ENCODE measurements at places on chromosomes 1 and 21.

DNA sequence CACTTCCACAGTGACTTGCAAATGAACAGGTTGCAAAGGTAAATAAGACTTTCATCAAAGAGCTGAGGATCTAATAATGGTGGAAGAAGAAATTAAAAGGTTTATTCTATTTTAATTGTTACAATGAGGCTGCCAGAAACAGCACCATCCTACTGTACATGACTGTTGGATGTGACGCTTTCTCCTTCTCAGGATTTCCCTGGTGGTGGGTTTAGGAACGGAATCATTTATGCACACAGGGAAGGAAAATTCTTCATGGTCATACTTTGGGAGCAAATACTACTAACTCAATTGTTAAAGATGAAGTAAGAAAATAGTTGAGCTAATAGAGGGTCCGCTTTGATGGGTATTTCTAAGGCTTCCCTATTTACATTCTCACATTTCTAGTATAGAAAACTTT is 22.2 kb upstream of the LYPLAL1 start:
- no peak for DNase-seq

DNA sequence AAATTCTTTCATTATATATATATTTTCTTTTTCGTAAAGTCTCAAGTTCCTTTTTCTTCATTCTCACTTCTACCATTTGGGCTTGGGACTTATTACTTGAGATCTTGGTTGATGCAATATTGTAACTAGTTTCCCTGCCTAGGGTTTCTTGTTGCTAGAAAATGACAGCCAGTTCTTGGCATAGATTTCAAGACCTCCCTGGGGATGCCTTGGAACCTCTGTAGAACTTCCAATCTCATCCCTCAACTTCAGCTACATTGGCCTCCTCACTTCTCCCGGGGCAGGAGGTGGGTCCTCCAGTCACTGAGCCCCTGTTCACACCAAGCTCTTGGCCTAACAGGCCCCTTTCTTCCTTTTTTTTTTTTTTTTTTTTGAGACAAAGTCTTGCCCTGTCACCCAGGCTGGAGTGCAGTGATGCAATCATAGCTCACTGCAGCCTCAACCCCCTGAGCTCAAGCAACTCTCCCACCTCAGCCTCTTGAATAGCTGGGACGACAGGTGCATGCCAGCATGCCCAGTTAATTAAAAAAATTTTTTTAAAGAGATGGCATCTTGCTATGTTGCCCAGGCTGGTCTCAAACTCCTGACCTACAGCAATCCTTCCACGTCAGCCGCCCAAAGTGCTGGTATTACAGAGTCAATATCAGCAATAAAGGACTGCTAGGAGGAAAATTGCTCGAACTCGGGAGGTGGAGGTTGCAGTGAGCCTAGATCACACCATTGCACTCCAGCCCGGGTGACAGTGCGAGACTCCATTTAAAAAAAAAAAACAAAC is 33.1 kb downstream of the MAP3K7CL start:
- no peak for DNase-seq

- DNase-seq = no peak
These were observed 100.9 kb downstream of the PLPPR5 start for GRCh38 chr1:98903726-98904125.

DNA sequence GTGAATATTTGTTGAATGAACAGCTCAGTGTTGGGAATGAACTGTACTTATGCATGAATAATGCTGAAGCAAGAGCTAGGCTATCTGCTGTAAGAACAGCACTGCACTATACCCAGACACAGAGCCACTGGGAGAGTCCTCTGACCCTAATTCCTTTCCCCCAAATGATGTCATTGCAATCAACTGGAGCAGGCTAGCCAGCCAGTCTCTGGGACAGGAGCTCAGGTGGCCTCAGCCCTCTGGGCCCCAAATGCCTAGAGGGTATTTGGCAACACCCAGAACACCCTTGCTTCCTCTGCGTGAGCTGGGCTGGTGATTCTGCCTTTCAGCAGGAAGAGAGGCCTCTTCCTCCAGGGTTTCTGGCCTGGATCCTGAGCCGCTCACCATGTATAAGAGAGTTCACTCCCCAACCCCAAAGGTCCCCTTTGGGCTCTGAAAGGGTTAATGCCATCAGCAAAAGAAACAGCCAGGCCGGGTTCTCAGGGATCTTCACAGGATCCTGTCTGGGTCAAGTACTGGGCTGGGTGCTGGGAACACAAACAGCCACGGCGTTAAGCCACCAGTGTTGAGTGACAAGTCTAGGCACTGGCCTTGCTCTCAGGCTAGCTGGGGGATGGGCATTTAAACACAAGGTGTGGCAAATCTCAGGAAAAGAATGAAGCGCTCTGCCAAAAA is 3.7 kb upstream of the PADI4 start:
- DNase-seq = no peak

DNA sequence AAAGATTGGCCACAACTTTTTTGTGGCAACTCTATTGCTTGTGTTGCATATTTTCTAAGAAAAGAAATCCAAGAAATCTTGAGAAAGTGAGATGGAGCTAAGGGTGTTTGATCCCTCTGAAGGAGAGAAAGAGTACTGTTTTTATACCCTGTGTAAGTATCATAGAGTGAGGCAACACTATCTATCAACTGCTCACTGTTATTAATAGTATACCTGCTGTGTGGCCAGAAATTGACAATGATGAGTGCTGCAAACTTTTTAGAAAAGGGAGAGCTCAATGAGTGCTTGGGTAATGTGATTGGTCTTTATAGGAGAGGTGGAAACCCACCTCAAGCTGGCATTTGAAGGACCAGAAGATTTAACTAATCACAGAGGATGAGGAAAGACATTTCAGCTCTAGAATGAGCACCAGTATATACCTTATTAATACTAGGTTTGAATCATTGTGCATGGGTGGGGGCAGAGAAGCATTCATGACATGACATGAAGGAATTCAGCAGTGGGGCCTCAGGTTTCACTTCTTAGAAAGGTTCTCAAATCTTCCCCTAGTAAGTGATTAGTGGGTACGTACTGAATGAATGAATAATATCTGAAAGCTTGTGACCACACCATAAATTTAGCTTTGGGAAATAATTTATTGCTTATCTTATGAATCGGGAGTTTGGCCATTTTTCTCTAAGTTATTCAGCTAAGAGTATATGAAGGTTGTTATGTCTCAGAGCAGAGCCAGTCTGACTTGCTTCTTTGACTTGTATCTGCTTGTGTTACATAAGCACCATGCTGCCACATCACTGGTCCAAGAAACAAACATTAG is 169.2 kb upstream of the SGIP1 start:
- no peak for DNase-seq

DNA sequence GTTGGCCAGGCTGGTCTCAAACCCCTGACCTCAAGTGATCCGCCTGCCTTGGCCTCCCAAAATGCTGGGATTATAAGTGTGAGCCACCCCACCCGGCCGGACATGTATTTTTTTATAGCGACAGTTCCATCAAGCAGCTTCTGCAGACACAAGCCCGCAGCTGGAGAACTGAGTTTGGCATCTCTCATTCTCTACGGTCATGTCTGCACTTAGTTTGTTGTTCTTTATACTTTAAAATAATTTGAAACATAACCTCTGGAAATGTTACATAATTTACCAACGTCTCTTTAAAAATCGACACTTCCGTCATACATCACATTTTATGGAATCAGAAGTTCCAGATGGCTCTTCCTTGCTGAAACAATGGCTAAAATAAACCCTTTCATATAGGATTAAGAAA is 183.6 kb downstream of the DYRK1A start:
- DNase-seq = no peak

- DNase-seq = no peak
These were observed 100.5 kb downstream of the SYF2 start for GRCh38 chr1:25131794-25132193.

DNA sequence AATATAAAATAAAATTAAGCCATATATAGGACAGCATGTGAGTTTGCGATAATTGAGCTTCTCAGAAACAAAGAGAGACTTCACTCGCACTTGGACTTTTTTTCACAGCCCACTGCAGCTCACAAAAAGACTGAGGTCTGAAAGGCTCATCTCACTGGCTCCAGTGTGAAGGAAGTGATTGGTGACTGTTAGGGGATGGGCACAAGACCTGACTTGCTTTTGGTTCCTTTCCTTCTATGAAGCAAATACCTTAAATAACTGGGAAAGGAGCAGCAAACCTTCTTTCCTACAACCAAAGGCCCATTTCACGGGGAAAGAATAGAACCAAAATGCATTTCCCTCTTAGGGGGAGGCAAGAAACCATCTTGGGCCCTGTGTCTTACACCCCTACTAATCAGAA is 13.1 kb upstream of the TTLL7 start:
- no peak for DNase-seq

DNA sequence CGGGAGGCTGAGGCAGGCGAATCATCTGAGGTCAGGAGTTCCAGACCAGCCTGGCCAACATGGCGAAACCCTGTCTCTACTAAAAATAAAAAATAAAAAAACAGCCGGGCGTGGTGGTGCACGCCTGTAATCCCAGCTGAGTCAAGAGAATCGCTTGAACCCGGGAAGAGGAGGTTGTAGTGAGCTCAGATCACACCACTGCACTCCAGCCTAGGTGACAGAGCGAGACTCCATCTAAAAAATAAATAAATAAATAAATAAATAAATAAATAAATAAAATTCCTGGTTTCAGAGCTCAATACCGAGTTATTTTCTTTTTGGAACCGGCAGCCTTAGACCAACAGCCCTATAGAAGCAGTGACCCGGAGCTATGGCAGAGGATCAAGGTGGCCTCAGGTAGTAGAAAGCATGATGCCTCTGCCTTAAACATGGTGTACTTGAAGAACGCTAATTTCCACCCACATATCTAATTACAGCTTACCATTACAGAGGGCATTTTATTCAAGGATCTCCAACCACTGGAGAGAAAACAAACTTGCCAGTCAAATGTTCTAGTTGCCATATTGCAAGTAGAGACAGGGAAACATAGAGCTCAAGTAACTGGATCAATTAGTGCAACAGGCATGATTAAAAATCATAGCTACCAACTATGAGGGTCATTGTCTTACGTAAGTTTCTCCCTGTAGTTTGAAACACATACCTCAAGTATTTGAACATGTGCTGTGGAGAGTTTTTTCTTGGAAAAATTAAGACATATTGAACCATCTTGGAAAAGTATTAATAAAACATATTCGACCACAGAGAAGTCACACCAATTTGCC is 2.0 kb upstream of the ENAH start:
- peak; percentile 39 for DNase-seq

- DNase-seq = no peak
These were observed 23.4 kb downstream of the CELF3 start for GRCh38 chr1:151693057-151693651.

DNA sequence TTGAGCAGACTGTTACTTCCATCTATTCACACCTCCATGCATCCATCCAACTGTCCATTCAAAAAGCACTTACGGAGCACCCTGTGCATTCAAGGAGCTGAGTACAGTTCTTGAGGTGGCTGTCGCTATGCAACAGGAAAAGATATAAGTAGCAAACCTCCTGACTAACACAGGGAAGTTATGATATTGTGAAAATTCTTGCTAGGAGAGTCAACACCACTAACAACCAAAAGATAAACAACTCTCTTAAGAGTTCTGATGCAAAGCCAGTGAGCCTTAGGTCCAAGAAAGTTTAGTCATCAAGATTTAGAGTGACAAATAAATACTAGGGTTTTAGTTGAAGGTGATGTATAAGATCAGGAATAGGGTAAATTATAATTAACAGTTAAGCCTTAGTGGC is 44.5 kb upstream of the TRIM45 start:
- no peak for DNase-seq

DNA sequence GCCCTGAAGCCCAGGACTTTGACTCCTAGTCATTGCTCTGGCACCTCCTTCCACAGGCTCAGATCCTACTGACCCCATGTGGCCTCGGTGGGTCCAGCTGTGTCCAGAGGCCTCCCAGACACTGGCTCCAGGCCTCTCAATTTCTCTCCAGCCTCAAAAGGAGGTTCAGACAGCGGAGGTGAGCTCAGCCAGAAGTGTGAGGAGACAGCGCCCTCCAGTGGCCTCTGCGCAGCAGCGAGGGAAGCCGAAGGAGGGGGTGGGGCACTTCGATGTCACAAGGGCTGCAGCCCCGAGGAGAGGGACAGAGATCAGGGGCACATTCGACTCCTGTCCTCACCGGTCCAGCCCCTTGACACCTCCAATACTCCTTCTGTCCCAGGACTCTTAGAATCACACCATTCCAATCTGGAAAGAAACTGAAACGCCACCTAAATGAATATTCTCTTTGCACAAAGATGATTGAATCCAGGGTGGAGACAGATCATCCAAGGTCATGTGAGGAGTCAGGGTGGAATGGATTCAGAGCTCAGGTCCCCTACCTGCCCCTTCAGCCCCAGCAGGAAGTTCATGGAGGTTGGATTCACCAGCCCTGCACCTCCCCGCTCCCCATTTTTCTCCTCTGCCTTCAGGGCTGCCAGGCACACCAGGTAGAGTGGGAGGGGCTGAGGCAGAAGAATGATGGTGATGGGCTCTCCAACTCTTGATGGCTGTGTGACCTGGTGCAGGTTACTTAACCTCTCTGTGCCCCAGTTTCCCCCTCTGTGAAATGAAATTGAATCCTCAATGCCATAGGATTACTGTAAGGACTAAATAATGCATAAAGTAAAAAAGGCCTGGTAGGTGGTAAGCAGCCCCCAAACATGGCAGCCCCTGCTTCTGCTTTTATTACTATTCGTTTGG is 34.8 kb upstream of the ZBTB40 start:
- peak; percentile 53 for DNase-seq

GRCh38 chr1:37342736-37343135 is 131.6 kb upstream of the ZC3H12A start:
- no peak for DNase-seq

GRCh38 chr1:156705321-156705917 is at the start of gene CRABP2:
Gene CRABP2 (minus strand): TSS chr1:156705583. CDS start chr1:156705446, 137 bp downstream.
- peak; percentile 64 for DNase-seq

GRCh38 chr1:11858968-11859871 is 475 bp upstream of the NPPB start:
- peak; percentile 94 for DNase-seq

DNA sequence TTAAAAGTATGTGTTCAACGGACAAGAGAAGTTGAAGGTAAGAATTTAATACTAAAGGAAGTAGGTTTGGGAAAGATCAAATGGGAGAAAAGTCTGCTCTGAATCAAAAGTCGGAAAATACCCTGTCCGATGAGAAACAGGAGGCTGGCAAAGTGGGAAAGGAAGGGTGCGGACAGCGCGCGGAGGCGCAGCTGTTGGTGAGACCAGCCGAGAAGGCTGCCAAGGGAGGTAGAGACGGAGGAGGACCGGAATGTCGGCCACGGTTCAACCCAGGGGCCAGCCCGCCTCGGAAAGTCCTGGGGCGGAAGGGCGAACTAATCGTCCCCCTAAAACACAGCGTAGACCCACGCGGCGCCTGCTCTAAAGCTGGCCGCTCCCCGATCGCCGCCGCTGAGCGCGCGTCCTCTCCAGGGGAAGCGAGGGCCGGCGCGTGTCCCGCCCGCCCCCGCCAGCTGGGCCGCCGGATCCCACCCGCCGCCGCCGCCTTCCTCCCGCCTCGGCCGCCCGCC is 639 bp upstream of the SPATA1 start:
- DNase-seq = no peak

GRCh38 chr1:229191066-229191674 is 79.7 kb upstream of the RAB4A start:
- DNase-seq = peak; percentile 39

DNA sequence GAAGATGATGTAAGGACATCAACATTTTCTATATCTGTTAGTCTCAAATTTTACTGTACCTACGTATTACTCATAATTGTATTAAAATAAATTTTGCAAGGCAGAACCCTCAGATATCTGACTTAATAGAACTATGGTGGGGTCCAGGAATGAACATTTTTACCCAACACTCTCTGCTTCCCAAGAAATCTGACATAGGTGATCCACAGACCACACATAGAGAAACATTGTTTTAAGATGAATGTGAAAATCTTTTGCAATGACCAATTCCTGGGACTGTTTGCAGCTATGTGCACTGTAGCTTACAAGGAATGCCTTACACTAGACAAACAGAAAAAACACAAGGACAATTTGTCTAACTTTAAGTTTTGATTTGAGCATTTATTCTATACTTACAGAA is 645.6 kb upstream of the ADGRL2 start:
- DNase-seq = no peak
